ENCODE measurements at places on chromosomes 2 and 18.

GRCh38 chr2:99678625-99679024, 188.8 kb upstream of the REV1 start:
- no peak for DNase-seq

DNA sequence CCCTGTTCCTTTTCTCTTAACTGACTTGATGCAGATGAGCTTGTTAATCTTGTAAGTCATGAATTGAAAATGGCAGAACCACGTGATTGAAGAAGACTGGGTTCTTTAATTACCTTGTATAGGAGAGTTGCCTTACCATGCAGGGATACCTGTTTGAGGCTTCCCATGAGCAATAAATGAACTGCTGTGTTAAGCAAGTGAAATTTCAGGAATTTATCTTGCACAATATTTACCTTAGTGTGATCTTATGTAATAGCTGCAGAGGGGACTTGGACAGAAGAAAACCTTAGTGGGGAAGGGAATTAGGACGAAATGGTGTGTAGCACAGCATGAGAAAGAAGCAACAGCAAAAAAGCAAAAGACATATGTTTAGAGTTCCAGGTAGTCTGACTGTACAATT, 384.0 kb upstream of the TMEFF2 start:
- DNase-seq, result no peak

- DNase-seq, result no peak
Observed at GRCh38 chr2:147033044-147033443, 811.8 kb upstream of the ACVR2A start.

- DNase-seq, result no peak
Observed at GRCh38 chr2:37321029-37321682, 3.5 kb downstream of the PRKD3 start.

GRCh38 chr2:167186465-167186864, 298.2 kb downstream of the XIRP2 start:
- no peak for DNase-seq

DNA sequence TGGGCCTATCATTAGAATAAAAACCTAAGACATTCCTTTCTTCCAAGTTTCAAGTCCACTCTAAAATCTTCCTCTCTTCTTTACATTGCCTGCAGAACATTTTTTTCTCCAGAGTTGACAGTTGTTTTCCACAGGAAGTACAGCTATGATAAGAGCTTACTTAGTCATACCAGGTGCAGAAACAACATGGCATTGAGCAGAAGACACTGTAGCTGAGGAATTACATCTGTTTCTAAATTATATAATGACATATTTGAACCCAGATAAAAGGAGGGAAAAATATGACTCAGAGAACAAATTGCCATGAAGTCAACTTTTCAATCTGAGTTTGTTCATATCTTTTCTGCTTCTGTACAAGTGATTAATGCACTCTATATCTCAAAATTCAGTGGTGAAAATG, 30.2 kb downstream of the CMPK2 start:
- no peak for DNase-seq

DNA sequence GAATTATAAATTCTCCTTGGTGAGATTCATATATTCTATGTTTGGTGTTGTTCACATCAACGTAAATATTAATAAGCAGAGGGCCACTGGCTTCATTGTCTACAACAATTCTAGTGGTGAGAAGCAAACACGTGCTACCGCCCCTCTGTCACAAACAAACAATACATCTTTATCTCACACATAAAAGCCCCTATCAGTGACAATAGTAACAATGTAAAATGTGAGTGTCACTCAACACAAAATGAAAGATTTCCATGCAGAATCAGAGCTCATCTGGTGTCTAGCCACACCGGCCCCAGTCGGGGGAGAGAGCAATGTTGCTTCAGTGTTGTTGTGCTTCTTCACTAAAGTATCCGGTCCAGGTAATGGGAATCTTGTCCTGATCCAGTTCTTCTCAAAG, 932.6 kb downstream of the SOCS6 start:
- DNase-seq, result no peak

DNA sequence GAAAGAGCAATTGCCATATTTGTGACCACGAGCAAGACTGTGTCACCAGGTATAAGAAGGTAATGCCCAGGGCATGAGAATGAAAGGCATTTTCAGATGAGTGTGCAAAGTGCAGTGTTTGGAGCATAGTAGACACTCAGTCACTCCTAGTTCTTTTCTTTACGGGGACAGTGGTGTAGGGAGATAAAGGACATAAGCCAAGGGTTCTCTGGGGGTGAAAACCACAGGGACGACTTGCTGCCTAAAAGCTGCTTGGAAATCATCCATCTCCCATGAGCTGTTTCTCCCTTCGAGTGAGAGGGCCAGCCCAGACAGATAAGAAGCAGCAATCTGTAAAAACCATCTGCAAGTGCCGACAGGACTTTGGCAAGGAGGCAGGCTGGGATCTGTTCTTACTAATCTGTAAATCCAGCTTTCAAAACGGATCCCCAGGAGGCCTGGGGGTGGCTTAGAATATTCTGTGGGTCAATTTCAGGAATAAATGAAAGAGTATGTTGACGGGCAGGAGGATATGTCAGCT, 221.6 kb downstream of the LPIN1 start:
- no peak for DNase-seq

GRCh38 chr18:10901329-10901728, 248.0 kb downstream of the PIEZO2 start:
- DNase-seq, result no peak

DNA sequence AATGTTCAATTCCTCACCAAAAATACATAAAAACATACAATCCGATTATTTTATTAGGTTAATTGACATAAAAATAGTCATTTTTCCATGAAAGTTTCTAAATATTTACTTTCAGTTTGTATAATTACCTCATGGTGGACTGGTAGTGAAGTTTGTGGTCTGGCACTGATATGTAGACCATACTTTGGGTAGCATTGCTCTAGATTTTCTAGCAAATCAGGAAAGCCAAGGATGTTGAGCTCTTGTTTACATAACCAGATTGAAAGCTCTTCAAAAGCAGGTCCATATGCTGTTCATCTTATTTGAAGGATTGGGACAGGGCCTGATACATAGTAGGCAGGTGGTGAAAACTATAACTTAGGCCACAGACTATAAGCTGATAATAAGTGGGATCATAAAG, 61.8 kb downstream of the COMMD1 start:
- DNase-seq, result no peak

DNA sequence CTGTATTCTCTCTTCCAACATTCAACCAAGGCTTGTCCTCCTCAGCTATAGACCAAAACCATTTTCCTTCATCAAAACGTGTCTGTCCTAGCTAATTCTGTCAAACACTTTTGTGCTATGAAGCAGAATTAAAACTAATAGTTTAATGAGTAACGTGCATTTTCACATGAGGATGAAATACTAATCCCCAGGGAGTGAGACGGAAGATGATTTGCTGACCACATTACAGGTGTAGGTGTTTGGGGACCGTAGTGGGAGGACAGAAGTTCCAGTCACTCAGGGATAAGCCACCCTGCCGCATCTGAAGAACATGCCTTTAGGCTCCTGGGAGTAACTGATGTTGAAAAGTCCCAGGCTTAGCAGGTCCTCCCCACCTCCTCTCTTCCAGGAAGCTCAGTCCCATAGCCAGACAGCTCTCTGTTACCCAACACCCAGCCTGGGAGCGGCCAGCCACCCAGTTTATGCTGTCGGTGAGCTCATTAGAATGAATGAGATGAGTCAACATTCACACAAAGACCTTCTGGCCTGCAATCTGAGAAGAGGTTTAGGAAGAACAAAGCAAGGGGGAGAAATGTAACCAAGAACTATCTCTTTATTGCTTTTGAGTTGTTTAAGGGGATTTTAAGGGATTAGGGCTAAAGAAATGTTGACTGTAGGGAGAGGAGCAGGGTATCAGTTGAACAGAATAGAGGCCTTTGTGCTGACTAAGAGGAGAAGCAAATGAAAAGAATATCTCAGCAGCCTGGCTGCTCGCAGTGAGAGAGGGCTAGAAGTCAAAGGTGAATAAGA, 122.5 kb downstream of the FOXI3 start:
- DNase-seq, result no peak

GRCh38 chr2:143000599-143000998, 123.1 kb downstream of the KYNU start:
- DNase-seq, result no peak

DNA sequence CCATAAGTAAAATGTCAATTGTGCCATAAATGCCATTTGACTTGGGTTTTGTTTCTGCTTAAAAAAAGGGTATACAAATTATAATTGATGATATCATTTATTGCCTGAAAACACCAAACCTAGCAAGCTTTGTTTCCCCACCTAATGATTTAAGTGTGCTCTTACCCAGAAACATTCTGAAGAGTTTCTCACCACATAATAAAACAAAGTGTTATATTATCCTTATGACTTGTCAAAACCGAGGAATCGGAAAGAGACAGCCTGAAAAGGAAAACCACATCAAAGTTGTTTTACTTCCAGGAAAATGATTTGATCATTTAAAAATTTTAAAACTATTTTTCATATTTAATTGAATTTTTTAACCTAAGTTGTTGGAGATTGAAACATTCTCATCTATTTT, 170.5 kb upstream of the SLC39A10 start:
- DNase-seq, result no peak

GRCh38 chr18:63433334-63433866, 11.1 kb upstream of the VPS4B start:
- no peak for DNase-seq

DNA sequence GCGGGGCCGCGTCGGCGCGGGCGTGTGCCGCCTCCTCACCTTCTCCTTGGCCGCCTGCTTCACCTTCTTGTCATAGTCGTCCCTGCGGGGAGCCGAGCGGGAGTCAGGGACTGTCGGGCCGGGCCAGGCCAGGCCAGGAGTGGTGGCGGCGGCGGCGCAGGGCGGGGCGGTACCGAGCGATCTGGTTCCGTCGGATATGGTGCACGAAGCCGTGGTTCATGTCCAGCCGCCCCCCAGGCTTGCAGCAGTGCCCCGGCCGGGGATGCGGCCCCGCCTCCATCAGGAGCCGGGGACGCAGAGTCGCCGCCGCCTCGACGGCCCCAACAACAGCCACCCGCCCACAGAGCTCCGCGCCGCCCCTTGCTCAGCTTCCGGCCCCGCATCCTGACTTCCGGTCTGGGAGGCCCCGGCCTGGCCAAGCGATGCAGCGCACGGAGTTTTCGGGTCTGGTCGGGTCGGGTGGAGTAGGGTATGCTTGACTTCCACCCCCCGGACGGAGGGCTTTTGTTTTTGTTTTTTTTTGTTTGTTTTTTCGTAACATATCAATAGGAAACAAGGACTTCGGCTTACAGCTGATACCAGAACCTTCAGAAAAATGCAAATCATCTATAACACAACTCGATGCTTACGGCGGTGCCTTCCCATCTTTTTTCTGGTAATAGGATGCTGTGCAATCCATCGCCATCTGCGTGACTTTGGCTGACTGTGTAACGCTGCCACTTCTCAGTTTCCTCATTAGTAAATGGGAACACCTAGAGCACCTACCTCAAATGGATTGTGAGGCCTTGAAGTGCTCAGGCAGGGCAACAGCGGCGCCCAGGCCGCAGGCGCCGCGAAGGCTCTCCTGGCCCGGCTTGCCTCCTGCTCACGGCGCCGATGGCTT, at the start of gene C2orf68:
Gene C2orf68, minus strand, starts transcription at position 362 of the 883 bp plus-strand sequence. Its CDS starts 82 bp downstream, at position 280.
- DNase-seq, result peak; percentile 87

- DNase-seq, result no peak
Observed at GRCh38 chr2:109439390-109439786, 174.4 kb downstream of the SEPTIN10 start.

DNA sequence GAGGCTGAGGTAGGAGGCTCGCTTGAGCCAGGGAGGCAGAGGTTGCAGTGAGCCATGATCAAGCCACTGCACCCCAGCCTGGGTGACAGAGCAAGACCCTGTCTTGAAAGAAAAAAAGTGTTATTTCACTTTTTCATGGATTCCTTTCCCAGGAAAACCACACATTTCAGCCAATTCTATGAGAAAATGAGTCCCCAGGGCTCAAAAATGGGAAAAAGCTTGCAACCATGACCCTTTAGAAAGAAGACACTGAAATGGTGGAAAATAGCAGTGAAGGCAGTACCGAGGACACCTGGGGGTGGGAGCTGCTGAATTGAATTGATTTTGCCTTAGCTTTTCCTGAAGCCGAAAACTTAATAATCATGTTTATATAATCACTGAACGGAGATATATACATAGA, 284.2 kb upstream of the HDAC4 start:
- DNase-seq, result no peak

DNA sequence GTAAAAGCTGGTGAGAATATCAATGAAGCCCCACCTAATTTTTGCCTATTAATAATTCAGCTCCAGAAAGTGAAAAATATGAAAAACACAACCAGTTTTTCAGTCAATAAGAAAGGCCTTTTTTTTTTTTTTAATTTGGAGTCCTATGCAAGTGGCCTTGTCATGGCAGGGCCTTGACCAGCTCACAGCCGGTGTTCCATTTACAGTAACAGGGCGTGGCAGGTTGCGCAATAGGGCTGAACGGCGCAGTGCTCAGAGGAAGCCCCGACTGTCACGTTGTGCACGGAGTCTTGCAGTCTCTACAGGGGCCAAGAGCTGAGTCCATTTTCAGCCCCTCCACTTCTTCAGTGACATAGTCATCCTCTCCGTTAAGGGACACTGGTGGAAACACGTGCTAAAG, 184.1 kb upstream of the FN1 start:
- no peak for DNase-seq

DNA sequence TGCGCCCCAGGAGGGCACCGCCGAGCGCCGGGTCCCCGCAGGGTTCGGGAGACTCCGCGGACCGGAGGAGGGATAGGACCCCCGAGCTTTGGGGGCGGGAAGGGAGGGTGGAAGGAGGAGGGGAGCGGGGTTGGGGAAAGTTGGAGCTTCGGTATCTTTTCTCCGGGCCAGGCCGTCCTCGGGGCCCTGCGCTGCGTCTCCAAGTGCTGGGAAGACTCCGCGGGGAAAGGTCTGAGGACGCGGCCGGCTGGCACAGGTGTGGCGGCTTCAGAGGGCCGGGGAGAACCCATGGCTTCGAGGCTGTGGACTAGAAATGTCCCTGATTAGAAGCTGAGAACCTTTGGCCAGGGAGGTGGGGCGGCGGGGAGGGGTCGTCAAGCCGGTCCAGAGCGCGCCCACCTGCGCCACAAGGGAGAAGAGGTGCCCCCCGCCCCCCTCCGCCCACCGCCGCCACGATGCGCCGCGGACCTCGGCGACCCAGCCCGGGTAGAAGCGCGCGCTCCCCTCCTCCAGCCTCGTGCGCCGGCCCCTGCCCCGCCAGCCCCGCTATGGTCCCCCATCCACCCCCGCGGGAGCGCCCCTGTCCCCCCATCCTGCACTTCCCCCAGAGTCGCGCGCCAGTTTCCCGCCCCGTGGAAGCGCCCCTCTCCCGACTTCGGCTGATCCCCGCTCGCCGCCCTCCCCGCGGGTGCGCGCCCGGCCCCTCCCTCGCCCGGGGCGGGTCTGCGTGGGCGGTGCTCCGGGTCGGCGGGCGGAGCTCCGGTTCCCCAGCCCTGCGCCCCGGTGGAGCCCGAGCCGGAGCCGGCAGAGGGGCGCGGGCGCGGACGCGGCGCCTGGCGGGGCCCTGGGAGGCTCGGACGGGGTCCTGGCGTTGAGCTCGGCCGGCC, at the start of gene SNTG2:
Gene SNTG2, plus strand, starts transcription at position 770 of the 887 bp plus-strand sequence. CDS start 148 bp downstream, outside the sequence.
- peak; percentile 57 for DNase-seq

DNA sequence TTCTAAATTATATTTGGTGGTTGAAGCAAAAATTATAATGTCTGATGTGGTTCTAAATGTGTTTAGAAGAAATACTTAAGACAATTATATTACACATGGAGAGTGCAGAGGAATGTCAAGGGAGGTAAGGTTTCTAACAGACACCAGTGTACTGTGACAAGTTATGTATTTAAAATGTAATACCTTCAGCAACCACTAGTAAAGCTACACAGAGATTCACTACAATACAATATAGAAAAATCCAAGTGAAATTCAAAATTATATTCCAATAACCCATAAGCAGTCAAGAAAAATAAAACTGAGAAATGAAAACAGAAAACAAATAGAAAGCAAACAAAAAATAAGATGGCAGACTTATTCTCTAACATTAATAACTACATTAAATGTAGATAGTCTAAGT, 249.5 kb upstream of the KLHL14 start:
- no peak for DNase-seq

All from naive B cell (primary cell).